Stimulated activated CD8-positive, alpha-beta memory T cell treated with anti-CD3 and anti-CD28 coated beads, Interleukin-12 subunit alpha, Interleukin-12 subunit beta, amount 100 ng/mL, for 4 hours (primary cell): ENCODE measurements at places on chromosomes 12 and 14.
A peak's percentile ranks its signal among the peaks of the same experiment; 100 is the strongest.

DNA sequence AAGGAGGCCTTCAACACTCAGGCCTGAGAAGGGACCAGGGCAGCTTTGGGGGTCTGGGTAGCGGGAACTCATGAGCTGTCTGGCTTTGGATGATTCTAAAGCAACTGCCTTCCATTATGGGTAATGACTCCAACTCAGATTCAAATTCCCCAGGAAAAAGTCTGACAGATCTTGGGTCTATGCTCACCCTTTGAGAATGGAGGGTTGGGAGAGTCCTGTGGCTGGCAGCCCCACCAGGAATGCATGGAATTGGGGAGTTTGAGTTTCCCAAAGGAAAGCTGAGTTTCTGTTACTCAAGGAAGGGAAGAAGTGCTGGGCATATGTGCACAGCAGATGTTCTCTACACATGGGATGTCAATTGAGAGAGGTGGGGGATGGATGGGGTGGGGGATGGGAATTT lies 22.4 kb upstream of the LTBP2 start:
- no peak for DNase-seq

DNA sequence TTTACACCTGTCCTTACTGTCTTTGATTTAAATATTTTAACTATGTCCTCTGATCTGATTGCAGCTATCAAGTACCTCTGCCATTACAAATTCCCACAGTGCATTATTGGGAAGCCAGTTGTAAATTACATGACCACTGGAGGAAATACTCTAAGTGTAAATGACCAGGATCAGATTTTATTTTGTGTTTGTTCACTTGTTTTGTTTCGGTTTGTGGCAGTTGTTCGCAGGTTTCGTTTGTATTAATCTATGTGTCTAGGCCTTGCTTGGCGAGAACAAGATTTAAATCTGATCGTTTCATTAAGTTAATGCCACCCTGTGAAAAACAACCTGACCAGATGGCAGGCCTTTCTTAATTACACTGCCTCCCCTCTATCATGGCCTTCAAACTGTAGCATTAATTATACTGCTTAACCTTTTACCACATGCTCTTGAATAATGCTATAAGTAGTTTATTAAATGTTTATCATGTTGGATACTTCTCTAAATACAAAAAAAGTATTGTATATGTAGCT lies 990.1 kb downstream of the TMTC2 start:
- no peak for DNase-seq

DNA sequence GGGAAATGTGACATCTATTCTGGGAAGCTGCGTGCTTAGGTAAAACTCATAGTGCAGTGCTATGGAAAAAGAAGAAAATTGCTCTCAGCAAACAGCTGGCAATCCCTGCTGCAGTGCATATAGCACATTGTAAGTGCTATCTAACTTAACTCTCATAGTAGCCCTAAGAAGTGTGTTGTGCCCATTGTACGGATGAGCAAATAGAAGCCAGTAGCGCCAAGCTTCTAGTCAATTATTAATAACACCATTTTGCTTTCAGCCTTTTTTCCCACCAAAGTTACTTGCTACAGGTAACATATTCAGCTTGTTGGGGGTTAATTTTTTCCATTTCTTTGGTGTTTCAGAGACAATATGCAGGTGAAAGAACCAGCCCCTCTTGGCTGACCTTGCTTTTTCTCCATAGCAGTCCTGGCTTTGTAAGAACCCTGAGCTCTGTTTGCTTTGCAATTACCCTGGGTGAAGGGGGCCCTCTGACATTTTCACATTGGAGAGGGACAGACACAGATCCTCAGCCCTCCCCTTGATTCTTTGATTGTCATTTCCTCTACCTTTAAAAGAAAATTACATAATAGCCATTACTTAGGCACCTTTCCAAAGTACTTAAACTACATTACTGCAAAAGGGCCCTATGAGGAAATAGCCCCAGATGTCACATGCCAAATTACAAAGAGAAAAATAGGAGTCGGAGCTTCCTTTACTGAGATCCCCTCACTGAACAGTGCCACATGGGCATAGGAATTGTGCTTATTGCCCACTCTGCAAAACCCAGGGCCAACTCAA lies 576.2 kb upstream of the TBX3 start:
- no peak for DNase-seq

GRCh38 chr14:56515739-56516138 lies 63.9 kb upstream of the TMEM260 start:
- no peak for DNase-seq

DNA sequence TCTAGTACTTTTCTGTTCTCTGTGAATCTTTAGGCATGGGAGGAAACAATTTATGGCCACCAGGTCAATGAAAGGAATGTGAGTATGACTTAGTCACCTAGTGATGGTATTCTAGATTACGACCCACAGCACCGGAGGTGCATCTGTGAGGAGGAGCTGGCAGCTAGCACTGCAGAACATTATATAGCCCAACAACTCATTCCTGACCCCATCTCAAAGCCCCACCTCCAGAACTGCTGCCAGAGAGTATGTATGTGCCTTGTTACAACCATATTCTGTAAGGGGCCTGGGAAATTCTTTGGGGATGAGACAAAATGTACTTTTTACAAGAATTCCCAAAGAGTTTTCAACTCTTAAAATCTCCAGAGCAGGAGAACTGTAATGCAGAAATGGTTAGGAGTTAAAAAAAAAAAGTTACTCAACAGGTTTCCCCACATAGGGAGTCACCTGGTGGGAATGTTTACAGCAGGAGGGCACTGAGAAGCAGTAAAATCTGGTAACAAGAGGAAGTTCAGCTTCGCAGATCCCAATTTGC lies 34.9 kb upstream of the CERS5 start:
- no peak for DNase-seq

GRCh38 chr12:18908191-18908590 lies 170.3 kb downstream of the CAPZA3 start:
- no peak for DNase-seq

GRCh38 chr12:132899033-132899432 lies 11.6 kb upstream of the CHFR start:
- no peak for DNase-seq

GRCh38 chr12:24499151-24500146 lies 449.5 kb downstream of the BCAT1 start:
- DNase-seq: no peak

- no peak for DNase-seq
These were observed 39.4 kb upstream of the ANO4 start for GRCh38 chr12:100755186-100755585.

- no peak for DNase-seq
These were observed 138.8 kb downstream of the CALM1 start for GRCh38 chr14:90535556-90536090.

DNA sequence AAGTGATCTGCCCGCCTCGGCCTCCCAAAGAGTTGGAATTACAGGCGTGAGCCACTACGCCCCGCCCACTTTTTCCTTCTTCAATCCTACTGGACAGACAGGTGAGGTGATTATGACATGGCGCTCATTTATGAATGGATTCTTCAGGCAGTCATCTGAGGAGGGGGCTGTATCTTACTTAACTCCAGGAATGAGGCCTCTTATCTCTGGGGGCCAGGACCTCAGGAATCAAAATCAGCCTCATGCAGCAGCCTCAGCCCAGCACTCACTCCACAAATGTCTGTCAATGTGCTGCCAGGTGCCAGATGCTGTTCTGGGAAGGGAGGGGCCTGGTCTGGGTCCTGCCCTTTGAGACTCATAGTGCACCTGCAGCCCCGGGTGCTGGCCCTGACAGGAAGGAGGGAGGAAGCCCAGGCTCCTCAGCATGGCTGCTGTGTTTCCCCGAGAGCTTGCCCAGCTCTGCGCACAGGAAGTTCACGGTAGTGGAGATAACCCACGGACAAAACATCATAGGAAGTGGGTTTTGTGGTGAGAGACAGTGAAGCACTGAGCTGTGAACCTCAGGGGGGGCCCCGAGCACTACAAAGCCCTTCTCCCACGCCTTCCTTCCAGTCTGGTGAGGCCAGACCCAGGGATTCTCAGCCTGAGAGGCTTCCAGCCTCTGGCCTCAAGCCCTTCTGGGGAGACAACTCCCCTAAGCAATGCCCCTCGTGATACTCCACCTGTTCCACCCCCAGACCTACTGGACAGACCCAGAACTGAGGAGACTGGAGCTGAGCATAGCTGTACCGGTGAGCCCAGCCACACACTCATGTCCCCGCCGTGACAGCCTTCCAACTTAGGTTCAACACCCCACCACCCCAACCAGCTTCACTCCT lies 22.3 kb downstream of the GALNT6 start:
- peak; percentile 75 for DNase-seq

- no peak for DNase-seq
These were observed 3.3 kb upstream of the NUDT14 start for GRCh38 chr14:105184461-105184860.

DNA sequence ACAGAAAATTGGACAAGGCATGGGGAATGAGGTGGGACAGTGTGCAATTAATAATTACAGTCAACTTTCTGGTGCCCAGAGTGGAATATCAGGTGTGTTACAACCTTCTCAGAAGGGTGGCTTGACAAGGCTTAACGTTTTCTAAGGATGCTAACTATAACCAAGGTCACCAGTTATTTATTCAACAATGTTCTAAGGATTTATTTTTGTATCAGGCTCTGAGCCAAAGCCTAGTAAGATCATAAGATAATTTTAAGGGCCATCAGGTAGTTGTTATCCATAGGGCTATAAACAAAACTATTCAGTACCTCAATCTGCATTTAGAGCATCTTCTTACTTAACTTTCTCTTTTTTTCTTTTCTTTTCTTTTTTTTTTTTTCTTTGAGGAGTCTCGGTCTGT lies 134.0 kb downstream of the TMTC1 start:
- DNase-seq: no peak

DNA sequence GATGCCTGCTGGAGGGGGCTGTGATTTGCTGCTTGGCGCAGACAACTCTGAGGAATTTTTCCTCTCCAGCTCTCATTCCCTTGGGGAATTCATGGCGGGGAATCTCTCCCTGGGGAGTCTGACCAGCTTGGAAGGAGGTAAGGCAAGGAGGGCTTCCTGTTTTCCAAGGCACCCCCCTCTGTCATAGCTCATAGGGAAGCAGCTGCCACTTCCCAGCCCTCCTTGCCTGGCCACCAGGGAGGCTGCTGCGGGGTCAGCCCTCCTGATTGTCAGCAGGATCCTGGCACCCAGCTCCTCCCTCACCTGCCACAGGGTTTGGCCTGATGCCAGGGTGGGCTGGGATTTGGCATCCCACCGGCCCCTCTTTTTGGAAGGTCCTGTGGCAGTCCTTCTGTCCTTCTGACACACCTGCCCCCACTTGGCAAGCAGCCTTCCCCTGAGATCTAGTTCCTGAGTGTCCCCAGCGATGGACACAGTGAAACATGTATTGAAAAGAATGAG lies 74.9 kb downstream of the TSPAN9 start:
- no peak for DNase-seq

DNA sequence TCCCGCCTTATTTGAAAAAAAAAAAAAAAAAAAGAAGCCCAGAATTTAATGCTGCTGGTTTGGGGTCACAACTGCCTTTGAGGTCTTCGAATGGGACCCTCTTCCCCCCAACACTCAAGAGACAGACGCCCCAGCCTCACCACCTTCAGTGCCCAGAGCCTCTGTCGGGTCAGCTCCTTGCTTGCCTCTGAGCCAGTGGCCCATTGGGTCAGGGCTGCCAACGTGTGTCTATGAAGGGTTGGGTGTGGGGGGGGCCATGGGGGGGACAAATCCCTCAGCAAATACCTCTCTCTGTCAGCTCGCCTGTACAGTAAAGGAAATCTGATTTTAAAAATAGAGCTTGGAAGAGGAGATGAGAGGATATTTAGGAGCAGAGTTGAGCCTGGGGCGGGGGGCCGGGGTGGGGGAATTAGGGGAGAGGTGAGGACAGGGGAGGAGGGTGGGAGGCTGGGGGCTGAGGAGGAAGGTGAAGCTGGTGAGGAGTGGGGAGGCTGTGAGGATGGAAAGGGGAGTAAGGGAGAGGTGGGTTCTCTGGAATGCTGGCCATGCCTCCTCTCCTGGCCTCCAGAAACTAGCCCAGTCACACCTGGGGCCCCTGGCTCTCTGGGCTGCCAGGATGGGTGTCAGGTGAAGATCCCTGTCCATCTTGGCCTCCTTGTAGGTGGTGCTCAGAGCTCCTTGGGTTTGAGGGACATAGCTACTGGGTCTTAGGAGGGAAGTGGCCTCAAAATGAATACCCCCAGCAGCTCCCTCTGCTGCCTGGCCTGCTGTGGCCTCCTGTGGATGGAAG lies 13.3 kb downstream of the RTL1 start:
- no peak for DNase-seq

DNA sequence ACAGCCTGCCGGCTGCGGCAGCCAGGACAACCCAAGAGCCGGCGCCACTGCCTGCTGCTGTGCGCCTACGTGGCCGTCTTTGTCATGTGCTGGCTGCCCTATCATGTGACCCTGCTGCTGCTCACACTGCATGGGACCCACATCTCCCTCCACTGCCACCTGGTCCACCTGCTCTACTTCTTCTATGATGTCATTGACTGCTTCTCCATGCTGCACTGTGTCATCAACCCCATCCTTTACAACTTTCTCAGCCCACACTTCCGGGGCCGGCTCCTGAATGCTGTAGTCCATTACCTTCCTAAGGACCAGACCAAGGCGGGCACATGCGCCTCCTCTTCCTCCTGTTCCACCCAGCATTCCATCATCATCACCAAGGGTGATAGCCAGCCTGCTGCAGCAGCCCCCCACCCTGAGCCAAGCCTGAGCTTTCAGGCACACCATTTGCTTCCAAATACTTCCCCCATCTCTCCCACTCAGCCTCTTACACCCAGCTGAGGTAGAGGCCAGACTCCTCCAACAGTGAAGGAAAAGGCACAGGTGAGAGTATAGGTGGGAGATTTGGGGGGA lies 10.3 kb downstream of the ZBTB39 start:
- no peak for DNase-seq

DNA sequence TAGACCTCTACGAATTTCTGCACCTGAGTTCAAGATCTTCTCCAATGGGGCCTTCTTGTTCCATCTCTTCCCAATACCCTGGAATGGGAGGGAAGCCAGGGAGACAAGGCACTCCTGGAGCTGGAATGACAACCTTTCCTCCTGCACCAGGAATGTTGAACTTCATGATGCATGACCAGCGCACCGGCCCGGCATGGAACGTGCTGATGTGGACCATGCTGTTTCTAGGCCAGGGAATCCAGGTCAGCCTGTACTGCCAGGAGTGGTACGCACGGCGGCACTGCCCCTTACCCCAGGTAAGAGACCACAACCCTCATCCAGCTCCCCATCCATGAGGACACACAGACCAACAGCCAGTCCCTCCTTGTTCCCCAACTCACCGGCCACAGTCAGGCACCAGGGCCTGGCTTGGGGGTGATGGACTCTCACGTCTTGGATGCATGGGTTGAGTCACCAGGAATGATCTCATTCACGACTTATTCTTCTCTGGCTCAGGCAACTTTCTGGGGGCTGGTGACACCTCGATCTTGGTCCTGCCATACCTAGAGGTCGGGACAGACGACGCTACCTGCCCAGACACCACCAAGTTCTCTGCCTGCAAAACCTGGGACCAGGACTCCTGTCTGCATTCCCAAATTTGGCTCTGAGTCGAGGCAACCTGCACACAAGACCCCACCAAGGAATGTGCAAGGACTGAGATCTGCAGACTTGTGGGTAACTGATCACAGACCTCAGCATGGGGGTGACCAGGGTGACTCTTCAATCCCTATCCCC lies 20.5 kb downstream of the SOAT2 start:
- no peak for DNase-seq

- no peak for DNase-seq
These were observed 96.3 kb downstream of the GALC start for GRCh38 chr14:87896393-87897380.
